ENCODE measurements at places on chromosomes 4 and X.

DNA sequence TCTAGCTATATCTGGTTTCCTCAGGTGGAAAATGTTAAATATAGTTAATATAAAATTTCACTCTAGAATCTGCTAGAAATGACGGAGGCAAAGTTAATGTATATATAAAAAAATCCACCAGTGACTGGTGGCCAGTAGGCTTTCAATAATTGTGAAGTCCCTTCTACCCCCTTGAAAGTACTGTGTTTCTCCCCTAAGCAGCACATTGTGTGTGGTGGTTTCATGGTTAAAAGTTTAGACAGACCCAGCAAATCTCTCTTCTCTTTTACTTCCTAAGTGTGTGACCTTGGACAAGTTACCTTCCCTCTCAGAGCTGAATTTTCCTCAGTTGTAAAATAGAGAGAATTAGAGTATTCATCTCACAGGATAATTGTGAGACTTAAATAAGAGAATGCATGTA lies 600 bp upstream of the HEPH start:
- no peak for DNase-seq

GRCh38 chrX:29477878-29478277 lies 737.5 kb upstream of the MAGEB2 start:
- no peak for DNase-seq

- no peak for DNase-seq
Measured at GRCh38 chrX:134025986-134026545, 40.7 kb upstream of the GPC3 start.

DNA sequence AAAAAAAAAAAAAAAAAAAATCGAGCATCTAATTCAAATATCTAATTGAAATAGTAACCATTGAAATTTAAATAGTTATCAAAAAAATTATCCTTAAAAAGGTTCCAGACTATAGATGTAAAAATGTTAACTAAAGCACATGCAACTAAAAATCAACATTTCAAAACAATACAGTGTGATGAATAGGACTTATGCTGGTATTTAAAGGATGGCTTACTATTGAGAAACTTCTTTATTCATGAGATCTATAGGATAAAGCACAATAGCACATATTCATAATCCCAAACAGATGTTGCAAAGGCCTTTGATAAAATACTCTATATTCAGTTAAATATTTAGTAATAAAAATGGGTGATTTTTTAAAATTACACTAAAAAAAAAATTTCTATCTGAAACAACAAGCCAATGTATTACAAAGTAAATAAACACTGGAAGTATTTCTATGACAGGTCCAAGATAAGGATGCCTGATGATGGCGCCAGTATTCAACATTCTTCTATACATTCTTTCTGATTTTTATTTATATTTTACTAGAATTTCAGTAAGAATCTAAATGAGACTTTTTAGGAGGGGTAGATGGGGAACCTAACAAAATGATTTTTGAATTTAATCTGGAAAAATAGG lies 26.3 kb downstream of the DCLK2 start:
- no peak for DNase-seq

DNA sequence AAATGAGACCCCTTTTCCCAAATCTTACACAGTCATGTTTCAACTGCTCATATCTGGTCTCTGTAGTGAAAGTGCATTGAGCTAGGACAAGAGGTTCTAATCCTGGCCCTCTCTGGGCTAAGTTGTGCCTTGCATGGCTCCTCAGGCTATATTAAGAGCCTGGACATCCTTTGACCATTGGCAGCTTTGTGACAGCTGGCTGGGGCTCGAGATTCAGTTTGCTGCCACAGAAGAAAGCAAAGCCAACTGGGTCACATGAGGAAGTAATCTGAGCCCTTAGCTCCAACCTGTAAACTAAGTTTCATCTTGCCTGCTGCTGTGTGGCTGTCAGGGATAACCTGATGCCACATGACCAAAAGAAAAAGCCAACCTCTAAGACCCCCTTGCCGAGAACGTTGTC lies 51.8 kb upstream of the JADE1 start:
- peak; percentile 42 for DNase-seq

DNA sequence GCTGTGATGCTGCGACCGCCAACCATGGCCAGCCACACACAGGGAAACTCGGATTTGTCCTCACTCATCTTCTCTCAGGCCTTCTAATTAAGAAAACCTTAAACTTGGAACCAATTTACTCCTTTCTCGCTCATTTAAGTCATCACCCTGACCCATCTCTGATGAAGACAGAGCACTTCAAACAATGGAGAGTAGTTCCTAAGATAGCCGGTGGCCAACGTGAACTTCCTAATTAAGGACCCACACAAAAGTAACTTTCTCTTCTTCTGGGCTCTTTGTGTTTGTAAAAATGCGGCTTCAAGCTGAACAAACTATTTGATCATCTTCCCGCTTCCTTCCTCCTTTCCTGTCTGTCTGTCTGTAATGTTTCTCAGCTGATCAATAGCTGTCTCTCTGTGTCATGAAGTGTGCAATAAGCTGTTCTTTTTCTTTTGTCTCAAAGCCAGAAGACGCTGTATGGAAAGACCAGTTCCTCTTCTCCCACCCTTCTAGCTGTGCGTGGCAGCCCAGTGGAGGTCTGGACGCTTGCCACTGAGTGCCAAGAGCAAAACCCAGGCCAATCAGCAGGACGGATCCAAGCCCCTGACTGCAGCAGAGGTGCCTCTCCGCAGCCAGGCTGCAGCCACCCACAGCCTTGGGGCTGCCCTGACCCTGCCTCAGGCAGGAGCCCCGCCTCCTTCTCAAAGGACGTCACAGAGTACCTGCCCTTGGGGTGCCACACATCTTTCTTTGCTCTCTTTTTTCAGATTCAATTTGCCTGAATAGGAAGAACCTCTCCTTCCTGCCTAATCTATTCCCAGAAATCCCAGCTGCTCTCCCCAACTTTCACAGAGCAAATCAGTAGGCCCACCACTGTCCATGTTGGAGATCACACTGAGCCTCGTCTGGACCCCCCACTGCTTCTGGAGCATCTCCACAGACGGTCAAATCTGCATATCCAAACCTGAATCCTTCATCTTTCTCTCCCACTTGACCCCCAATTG lies 59.3 kb downstream of the MAML3 start:
- peak; percentile 76 for DNase-seq

DNA sequence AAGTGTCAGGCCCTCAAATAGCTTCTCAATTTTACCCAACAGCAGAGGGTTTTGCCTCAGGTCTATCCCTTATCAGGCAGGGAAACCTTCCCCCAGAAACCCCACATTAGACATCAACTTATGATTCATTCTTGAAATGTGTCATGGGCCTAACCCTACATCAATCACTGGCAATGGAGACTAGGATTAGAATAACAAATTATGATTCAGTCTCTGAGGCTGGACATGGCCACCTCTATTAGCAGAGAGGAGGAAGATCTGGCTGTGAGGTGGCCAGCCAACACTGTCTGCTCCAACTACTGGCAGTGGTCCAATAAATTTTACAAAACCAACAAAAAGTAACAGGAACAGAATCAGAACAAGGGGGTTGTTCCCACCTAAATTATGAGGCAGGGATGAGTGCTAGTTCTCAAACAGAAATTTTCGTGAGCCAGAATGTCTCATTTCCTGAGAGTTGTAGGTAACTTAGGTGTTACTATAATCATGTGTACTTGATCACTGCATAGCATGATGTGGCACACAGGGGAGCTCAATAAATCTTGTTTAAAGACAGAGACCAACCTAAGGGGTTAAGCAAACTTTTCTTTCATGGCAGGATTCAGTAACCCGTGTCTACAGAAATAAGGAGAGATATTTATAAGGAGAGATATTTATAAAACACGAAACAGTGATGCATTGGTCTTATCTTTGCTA lies 126.8 kb downstream of the NFKB1 start:
- DNase-seq = no peak

DNA sequence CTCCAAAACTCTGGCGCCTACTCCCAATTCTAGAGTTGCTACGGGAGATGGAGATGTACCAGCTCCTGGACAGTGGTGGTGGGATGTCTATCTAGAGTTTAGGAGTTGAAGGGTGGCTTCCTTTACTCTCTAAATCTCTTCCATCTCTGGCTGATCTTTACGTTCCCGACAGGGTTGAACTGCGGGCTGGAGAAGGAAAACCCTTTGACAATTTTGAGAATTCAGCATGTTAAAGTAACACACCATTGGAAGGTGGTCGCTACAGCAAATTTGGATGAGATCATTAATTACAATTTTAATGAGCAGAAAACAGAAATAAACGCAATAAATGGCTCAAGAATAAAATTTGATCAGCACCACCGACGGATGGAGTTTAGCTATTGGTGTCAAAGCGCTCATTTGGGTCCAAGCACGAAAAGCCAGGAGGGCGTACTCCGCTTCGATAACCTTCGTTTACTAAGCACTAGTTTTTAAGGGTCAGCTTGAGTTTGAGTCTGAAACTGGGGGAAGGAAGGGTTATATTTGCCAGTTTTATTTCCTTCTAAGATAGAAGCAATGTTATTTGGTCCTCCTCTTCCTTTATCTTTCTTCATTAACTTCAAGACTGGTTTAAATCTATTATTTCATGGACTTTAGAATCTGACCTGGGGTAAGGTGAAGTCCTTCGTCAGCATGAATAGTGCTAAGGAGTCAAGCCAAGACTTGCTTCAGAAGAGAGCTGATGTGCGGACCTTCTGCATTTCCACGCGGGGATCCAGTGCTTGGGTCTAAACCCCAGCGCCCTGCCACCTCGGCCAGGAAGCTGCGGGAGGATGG lies 1.5 kb upstream of the NKX6-1 start:
- DNase-seq = no peak

DNA sequence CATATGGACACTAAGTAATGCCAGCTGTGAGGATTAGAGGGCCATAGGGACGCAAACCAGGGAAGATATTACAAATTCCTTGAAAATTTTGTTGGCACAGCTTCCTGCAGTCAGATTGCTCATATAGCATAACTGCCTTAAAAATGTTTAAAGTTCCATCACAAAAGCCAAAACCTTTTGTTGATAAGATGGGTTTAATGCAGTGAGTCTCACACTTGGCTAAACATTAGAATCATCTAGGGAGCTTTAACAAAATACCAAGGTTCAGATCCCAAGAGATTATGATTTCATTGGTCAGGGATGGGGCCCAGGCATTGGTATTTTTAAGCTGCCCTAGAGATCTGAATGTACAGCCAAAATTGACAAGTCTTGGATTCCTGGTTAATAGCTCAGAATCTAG lies 376.5 kb upstream of the MAD2L1 start:
- DNase-seq = no peak

DNA sequence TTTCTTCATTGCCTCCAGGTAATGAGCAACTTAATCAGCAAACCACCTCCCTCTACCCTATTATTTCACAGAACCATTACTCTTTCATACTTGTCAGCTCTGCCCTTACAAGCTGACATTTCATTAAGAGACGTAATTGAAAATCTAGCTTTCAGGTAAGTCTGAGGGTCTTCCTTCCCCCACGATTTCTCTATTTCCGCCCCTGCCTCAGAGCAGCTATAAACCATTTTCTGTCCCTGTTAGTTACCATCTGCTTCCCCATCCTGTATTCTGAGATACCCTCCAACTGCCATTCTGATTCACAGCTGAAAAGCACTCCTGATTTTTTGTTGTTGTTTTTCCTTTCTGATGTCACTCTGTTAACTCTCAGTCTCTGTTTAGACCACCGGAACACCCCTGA lies 37.1 kb downstream of the SH3RF1 start:
- DNase-seq = no peak

DNA sequence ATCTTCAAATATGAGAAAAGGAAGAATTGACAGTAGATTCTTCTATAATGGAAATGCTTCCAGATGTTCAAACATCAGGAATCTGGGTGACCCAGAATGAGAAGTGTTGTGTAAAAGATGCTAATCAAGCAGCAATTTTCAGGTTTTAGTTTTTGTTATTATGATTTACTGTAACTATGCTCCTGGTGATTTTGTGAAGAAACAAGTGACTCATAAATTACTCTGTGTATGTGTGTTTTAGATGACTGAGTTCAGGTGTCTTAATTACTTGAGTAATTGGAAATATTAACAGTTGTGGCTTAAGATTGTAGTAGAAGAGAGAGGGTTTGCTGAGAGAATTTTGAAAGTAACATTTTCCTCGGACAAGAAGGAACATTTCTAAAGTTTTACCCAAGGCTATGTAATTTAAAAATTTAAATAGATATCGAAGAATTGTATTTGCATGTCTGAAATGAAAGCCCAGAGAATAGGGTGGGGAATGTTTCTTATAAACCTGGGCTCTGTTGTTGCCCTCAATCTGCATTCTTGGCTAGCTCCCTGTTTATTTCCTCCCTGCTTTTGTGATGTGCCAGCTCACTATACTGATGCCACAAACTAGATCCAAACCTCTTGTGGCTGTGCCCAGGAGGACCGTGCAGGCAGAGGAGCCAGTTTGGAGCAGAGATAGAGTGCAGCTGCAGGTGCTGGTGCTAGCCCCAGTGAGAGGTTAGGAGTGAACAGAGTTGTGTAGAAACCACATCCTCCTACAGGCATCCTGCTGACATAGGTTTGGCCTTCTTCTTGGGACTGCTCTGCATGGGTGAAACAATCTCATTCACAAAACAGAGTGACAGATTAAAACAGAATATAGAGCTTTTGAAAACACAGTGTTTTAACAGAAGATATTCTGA lies 25.4 kb upstream of the TNIP3 start:
- DNase-seq = no peak

- DNase-seq = no peak
Measured at GRCh38 chr4:81467672-81467964, 4.1 kb downstream of the RASGEF1B start.

GRCh38 chr4:17762726-17763125 lies 18.7 kb downstream of the FAM184B start:
- DNase-seq = no peak

DNA sequence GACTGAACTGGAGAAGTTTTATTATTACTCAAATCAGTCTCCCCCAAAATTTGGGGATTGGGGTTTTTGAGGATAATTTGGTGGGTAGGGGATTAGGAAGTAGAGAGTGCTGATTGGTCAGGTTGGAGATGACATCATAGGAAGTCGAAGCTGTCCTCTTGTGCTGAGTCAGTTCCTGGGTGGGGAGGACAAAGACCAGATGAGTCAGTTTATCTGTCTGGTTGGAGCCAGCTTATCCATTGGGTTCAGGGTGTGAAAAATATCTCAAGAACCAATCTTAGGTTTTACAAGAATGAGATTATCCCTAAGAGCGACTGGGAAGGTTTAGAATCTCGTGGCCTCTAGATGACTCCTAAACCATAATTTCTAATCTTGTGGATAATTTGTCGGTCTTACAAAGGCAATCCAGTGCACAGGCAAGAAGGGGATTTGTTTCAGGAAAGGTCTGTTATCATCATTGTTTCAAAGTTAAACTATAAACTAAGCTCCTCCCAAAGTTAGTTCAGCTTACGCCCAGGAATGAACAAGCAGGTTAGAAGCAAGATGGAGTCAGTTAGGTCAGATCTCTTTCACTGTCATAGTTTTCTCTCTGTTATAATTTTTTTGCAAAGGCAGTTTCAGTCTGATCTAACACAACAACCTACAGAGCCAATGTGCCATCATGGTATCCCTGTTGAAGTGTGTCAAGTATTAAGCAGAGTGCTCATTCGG lies 274.5 kb downstream of the SLC7A11 start:
- DNase-seq = no peak

Measured in globus pallidus (tissue), 1 donor.